Activated CD8-positive, alpha-beta memory T cell treated with anti-CD3 and anti-CD28 coated beads for 4 hours (primary cell): ENCODE measurements at places on chromosomes 1 and 21.

- DNase-seq: no peak
Observed at GRCh38 chr1:231800108-231800507, 173.5 kb downstream of the DISC1 start.

DNA sequence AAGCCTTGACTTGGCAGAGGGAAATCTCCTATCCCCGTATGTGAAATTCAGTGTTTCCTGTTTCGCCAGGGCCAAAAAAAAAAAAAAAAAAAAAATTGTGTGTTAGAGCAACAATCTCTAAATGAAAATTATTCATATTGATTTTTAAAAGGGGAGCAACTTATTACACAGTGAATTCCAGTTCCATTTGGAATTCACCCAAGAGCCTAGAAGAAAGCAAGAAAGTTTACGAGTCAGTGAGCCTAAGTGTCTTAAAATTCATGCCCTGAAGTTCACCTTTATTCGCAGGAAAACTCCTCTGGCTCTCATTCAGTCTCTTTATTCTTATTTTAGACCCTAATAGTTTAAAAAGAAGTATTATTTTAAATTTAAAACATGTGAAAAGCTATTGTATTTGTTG is 42.1 kb upstream of the HUNK start:
- no peak for DNase-seq

DNA sequence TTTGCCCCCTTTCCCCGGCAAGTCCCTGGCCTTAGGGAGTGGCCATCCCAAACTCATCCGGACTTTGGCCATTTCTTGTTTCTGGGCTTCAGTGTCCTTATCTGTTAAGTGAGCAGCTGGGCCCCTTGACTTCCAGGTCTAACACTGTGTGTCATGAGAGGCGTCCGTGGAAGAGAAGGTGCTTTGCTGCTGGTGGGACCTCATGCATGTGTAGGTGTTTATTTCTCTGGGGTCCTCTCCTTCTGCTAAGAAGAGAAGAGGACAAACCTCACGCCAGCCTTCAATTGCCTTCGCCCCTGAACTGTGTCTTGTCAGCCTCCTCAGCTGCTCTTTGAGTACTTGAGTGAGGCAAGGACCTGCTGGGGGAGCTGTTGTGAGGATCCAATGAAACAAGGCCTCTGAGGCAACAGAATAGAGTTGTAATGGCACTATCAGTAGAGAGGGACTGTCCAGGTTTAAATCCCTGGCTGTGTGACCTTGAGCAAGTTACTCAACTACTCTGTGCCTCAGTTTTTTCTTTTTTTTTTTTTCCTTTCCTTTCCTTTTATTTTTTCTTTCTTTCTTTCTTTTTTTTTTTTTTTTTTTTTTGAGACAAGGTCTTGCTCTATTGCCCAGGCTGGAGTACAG is 72.5 kb downstream of the RUNX3 start:
- DNase-seq: no peak

DNA sequence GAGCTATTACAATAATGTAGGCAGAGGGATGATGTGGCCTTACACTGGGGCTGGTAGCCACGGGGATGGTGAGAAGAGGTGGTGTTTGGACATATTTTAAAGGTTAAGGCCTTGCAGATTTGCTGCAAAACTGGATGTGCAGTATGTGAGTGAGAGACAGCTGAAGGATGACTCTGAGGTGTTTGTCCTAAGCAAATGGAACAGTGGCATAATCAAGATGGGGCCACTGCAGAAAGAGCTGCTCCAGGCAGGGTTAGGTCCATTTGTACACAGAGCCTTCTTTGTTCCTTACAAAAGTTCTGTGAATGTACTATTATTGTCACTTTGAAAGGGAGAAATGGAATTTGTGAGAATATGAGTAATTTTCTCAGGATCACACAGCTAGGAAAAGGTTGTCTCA is 220.4 kb upstream of the ZP4 start:
- DNase-seq: no peak

- DNase-seq: no peak
Observed at GRCh38 chr1:225737866-225738265, 39.8 kb upstream of the SRP9 start.

DNA sequence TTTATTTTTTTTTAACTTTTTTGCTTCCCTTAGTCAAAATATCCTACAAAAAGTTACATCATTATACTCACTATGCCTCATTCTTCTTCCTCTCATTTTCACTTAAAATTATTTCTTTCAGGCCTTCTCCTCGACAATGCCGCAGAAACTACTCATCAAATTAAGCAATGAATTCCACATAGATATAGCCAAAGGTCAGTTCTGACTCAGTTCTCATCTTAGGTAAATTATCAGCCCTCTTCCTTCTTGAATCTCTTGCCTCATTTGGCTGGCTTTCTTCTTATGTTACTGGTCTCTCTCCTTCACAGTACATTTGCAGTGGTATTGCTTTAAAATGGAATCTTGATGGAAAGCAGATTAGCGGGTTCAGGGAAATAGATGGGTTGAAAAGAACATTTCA is 260.7 kb upstream of the BRINP3 start:
- no peak for DNase-seq

- DNase-seq: no peak
Observed at GRCh38 chr1:154943649-154944400, 7.3 kb upstream of the PMVK start.

GRCh38 chr1:230463760-230464159 is 37.6 kb upstream of the PGBD5 start:
- no peak for DNase-seq

- DNase-seq: no peak
Observed at GRCh38 chr1:109887884-109888283, 22.8 kb upstream of the CSF1 start.

GRCh38 chr1:2003541-2004131 is at the start of gene CFAP74:
Gene CFAP74 (minus strand): TSS chr1:2003786. CDS start chr1:1990956, 12,830 bp downstream.
- no peak for DNase-seq

DNA sequence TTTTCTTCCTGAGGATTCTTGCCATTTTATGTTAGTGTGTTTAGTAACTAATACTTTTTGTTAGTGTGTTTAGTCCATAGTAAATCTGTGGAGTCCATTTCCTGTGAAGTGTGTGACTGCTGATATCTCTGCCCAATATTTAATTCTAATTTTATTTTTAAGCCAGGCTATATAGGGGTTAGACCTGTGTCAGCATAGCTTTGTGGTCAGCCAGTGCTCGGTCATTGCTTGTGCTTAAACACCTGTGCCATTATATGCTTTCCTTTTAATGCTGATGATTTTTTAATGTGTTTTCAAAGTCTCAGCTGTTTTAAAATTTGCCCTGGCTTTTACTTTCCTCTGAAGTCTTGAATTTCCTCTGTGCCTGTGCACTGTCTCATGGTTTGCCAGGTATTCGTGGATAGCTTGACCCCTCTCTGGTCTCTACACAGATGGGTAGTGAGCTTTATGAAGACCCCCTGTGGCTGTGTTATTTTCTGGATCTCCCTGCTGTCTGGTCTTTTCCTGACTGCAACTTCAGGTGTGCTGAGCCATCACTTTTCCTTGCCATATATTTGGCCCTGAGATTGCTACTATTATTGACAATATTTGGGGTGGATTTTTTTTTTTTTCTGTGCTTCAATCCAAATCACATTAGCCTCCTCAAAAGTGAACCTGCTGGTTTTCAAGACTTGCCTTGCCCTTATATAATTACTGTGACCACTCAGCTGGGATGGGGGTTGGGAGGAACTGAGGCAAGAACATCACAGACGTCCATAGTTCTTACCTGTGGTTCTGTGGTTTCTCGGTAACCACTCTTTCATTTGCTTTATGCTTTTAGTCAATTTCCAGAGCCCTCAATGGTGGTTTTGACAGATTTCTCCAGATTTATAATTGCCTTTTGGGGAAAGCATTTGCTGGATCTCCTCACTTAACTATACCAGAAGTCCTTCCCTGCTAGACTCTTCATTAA is 59.6 kb downstream of the RPS6KC1 start:
- no peak for DNase-seq

DNA sequence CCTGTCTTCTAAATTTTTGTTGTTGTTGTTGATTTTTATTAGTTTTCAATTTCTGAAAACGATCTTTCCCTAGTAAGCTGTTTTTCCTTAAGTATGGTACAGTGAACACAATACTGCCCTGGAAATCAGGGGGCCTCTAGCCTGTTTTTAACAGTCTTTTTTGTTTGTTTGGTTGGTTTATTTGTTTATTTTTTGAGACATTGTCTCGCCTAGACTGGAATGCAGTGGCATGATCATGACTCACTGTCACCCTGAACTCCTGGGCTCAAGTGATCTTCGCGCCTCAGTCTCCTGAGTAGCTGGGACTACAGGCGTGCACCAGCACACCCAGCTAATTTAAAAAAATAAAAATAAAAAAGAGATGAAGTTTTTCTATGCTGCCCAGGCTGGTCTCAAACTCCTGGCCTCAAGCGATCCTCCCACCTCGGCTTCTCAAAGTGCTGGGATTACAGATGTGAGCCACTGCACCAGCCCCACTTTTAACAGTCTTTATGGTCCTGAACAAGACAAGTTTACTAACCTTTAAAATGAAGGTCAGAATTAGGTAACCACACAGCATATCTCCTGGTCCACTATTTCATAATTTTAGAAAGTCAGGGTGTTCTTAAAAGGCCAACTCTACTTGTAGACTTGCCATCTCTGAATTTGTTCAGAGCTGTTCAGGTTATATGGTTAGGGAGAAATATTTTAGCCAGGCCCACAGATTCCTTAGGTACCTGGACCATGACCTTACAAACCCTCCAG is 35.4 kb downstream of the TBCE start:
- DNase-seq: no peak

DNA sequence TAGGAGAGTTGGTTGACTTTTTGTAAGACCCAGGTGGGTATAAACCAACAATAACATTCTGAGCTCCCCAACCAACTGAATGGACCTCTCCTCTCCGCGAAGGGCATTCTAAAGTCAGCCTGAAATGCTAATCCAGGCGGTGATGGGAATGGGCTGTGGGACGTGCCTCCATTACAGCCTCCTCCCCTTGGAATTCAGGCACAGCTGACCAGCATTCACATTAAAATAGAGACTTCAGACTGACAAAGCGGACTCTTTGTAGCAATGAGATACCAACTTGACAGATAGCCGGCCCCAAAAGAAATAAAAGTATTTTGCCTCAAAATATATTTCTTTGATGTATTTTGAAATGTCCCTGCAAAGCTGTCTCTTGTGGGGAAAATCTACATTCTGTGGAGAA is 101.7 kb downstream of the KIF26B start:
- DNase-seq: no peak

- DNase-seq: no peak
Observed at GRCh38 chr1:220084460-220084859, 5.1 kb downstream of the BPNT1 start.
